ENCODE measurements at places on chromosomes 2 and 18.

DNA sequence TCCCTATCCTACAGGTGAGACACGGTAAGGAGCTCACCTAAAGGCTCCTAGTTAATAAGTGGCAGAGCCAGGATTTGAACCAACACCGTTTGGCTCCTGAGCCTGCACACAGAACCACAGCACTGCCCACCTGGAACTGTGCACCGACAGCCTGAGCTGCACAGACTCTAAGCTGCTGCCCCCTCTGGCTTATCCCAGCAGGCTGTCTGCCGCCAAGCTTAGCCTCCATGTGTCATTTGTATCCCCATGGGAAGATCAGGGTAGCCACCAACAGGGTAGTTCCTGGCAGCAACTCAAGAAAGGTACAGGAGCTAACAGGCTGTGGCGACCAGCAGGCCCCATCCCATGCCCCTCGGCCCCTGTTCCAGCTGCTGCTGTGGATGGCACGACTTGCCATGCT, 135.7 kb downstream of the LRRC30 start:
- no peak for DNase-seq

DNA sequence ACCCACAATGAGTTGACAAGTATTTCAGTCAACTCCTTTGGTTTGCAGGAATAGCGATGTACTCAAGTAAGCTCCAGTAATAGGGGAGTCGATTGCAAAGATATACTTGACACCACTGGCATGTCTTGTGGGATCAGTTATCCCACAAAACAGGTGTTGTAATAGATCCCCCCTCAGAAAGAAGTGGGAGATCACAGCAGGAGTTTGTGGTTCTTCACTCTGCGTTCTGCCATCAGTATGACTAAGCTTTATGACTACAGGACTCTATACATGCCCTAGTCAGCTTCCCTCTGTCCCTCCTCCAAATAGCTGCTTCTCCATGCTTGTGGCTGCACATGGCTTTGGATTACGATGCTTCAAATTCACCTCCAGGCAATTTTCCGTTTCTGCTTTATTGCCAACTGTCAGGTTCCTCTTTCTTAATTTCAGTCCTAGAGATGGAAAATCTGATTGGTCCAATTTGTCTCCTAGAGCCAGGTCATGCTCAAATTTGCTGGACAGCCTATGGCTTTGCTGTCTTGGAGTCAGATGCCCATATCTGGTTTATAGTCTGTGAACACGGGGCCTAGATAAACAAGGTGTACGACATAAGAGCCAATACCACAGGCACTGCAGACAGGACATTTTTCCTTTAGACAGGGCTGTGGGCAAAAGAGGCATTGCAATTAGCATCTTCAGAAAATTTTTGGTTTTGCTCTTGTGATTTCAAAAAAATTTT, 221.7 kb downstream of the PAX3 start:
- no peak for DNase-seq

- DNase-seq: peak; percentile 58
Measured at GRCh38 chr2:84970210-84970867, 622 bp upstream of the KCMF1 start.

DNA sequence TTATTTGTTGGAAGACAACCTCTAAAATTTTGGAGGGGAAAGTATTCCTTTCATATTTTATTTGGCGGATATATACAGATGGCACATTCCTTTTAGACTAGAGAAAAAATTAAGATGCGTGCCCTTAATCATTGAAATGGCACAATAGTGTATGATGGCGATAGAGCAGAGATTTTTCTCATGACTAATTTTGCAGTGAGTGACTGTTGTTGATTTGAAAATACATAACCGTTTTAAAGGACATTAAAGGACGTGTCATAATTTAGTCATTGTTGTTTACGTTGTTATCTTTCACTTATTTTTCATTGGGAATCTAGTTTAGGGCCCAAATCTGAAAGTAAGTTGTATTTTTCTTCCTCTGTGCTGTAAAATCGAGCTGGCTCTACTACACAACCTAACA, 61.7 kb downstream of the CERS6 start:
- no peak for DNase-seq

DNA sequence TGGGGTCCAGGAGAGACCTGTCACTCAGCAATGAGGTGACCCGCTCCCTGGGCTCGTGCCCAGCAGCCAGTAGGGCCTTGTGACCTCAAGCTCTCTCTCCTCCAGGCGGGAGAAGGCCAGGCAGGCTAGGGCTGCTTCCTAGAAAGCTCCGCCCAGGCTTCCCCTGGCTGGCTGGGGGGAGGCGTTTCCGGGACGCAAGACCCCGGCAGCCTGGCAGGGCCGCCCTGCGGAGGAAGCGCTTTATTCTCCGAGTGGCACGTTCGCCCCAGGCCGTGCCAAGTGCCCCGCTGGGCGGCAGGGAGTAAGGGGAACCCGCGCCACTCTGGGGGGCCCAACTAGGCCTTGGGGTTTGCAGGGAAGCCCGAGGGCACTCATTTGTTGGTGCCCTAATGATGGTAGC, 21.2 kb upstream of the EPAS1 start:
- DNase-seq: no peak

- no peak for DNase-seq
Measured at GRCh38 chr2:209094221-209094620, 329.6 kb upstream of the MAP2 start.

DNA sequence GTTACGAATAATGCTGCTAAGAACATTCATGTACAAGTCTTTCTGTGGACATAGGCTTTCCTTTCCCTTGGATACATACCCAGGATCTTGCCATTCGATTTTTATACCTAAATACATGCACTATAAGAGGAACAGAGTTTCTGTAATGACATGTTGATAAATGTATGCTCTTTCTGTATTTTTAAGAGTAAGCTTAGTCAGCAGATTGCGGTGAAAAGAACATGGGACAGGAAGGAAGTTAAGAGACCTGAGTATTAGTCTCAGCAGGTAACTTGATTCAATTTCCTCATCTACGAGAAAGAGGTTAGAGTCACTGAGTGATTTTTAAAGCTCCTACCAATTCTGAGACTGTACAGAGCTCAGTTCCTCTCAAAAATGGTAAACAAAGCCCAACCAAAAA, 2.6 kb upstream of the TLK1 start:
- no peak for DNase-seq

DNA sequence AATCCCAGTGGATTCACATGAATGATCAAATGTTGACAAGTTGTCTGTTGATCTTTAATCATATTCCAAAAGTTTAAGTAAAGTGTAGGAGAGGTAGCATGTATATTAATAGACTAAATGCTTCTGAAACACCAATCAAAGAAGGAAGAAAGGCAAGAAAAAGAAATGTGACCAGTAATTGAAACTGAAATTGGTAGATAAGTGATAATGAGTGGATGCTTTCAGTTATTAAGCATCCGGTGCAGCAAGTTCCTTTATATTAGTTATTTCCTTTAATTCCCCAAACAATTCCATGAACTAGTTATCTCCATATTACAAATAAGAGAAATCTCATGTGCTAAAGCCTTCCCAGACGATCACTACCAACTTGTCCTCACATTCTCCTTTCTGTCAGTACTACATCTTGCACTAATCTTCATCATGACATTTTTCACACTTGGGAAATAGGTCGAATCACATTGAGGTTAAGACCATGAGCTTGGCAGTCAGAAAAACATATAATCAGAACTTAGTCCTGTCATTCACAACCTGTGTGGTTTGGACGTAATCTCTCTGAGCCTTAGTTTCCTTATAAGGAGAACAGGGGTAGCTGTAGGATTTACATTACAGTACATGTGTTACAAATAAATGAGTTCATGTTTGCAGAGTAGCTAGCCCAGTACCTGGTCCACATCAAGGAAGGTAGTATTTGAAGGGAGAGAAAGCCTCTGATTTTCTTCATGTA, 182.1 kb downstream of the NOL4 start:
- no peak for DNase-seq

GRCh38 chr2:84527137-84528129, 11.1 kb downstream of the DNAH6 start:
- DNase-seq: no peak

GRCh38 chr2:98730707-98731040, 258 bp downstream of the MGAT4A start:
- peak; percentile 54 for DNase-seq

- DNase-seq: no peak
Measured at GRCh38 chr18:63336366-63337099, 17.0 kb upstream of the BCL2 start.
